ENCODE measurements at places on chromosomes 5 and 9. TPM values are rescaled to one million over a fixed set of nuclear protein-coding genes. Genes with fewer than 3 reads are reported as not detected.

HTR4 gene
- total RNA-seq = not detected

ITGA2 gene
- total RNA-seq = 0.61 TPM

- peaks cover 46% of the 10 kb centered on the region for H3K4me1 ChIP-seq
- H3K27me3 ChIP-seq = no peaks in the 10 kb centered on the region
- H3K4me3 ChIP-seq = no peak overlapping the region
- H3K27ac ChIP-seq = no peak overlapping the region
- peak; percentile 20 for DNase-seq
- H3K36me3 ChIP-seq = peaks cover 8% of the 10 kb centered on the region
Measured at GRCh38 chr9:78073722-78074121, 42.1 kb upstream of the GNAQ start.

ARL14EPL gene
- not detected for total RNA-seq

GRCh38 chr5:123093601-123094236 is 4.7 kb downstream of the PRDM6 start:
- H3K27me3 ChIP-seq = peaks cover 64% of the 10 kb centered on the region
- no peak for DNase-seq
- no peak overlapping the region for H3K27ac ChIP-seq
- H3K4me1 ChIP-seq = peaks cover 13% of the 10 kb centered on the region

- H3K4me3 ChIP-seq = no peak overlapping the region
- no peak for DNase-seq
- no peaks in the 10 kb centered on the region for H3K4me1 ChIP-seq
- H3K27ac ChIP-seq = no peak overlapping the region
Measured at GRCh38 chr5:129356846-129357245, 103.3 kb upstream of the ADAMTS19 start.

SCGB3A1 gene
- total RNA-seq = not detected

DNA sequence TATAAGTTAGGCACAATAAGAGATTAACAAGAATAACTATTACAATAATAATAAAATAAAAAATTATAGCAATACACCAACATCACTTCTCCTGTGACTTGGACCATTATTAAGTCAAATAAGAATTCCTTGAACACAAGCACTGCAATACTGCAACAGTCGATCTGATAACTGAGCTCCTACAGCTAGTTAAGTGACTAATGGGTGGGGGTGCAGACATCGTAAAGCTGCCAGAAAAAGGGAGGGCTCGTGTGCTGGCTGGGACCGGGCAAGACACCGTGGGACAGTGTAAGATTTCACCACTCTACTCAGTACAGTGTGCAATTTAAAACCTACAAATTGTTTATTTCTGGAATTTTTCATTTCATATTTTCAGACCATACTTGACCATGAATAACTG is 78.8 kb downstream of the SNX24 start:
- no peaks in the 10 kb centered on the region for H3K4me1 ChIP-seq
- H3K27me3 ChIP-seq = no peaks in the 10 kb centered on the region
- no peak overlapping the region for H3K27ac ChIP-seq
- H3K36me3 ChIP-seq = no peaks in the 10 kb centered on the region

GRCh38 chr9:33404788-33405362 is 2.5 kb upstream of the AQP7 start:
- H3K27me3 ChIP-seq = no peaks in the 10 kb centered on the region
- H3K4me3 ChIP-seq = no peak overlapping the region
- no peaks in the 10 kb centered on the region for H3K36me3 ChIP-seq
- DNase-seq = no peak
- no peak overlapping the region for H3K27ac ChIP-seq

ASPN gene
- not detected for total RNA-seq

DNA sequence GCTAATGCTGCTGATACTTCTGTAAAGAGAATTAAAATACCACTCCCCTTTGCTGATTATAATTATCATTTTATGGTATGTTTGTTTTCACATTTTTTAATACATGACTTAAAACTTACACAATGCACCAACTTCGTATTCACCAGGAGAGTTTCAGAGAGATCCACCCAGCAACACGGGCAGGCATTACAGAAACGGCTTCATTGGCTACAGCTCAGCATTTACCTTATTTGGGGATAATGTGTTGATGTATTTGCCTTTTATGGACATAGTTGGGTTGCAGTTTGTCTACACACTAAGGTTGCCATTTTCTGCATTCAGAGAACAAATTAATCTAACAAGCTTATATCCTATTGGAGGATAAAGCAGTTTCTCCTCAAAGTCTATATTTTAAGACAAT is 423.6 kb downstream of the PRDM9 start:
- H3K4me1 ChIP-seq = no peaks in the 10 kb centered on the region
- DNase-seq = no peak
- H3K4me3 ChIP-seq = no peak overlapping the region
- no peak overlapping the region for H3K27ac ChIP-seq
- H3K36me3 ChIP-seq = no peaks in the 10 kb centered on the region

DNA sequence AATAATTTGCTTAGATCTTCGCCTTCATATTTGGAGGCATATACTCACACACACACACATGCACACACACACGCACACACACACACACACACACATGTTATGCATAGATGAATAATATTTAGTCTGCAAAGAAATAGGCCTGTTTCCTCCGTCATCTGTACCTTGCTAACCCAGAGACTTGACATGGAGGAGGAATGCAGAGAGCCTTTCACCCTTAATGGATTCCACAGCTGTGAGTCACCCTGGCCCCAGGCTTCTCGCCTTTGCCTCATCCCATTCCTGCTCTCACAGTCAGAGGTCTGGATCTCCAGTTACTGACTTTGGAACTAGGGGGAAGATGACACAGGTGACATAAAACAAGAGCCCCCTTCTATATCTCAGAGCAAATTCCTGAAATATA is 29.7 kb downstream of the ZNF462 start:
- H3K27ac ChIP-seq = no peak overlapping the region
- no peaks in the 10 kb centered on the region for H3K4me1 ChIP-seq
- DNase-seq = no peak
- no peak overlapping the region for H3K4me3 ChIP-seq

GRCh38 chr9:13554626-13555025 is 275.1 kb upstream of the MPDZ start:
- no peaks in the 10 kb centered on the region for H3K27me3 ChIP-seq
- H3K36me3 ChIP-seq = no peaks in the 10 kb centered on the region
- no peak overlapping the region for H3K4me3 ChIP-seq
- H3K4me1 ChIP-seq = no peaks in the 10 kb centered on the region

- H3K36me3 ChIP-seq = peaks cover 6% of the 10 kb centered on the region
- DNase-seq = peak; percentile 73
- H3K4me3 ChIP-seq = no peak overlapping the region
- peak overlapping the region; percentile 98 for H3K27ac ChIP-seq
Measured at GRCh38 chr5:177478711-177479646, 5.5 kb upstream of the DBN1 start.

GRCh38 chr9:133967024-133967741 is 24.9 kb downstream of the VAV2 start:
- H3K27ac ChIP-seq = no peak overlapping the region
- H3K36me3 ChIP-seq = peaks cover 3% of the 10 kb centered on the region
- H3K4me3 ChIP-seq = no peak overlapping the region

NPM1 gene
- total RNA-seq = 3,156 TPM

DNA sequence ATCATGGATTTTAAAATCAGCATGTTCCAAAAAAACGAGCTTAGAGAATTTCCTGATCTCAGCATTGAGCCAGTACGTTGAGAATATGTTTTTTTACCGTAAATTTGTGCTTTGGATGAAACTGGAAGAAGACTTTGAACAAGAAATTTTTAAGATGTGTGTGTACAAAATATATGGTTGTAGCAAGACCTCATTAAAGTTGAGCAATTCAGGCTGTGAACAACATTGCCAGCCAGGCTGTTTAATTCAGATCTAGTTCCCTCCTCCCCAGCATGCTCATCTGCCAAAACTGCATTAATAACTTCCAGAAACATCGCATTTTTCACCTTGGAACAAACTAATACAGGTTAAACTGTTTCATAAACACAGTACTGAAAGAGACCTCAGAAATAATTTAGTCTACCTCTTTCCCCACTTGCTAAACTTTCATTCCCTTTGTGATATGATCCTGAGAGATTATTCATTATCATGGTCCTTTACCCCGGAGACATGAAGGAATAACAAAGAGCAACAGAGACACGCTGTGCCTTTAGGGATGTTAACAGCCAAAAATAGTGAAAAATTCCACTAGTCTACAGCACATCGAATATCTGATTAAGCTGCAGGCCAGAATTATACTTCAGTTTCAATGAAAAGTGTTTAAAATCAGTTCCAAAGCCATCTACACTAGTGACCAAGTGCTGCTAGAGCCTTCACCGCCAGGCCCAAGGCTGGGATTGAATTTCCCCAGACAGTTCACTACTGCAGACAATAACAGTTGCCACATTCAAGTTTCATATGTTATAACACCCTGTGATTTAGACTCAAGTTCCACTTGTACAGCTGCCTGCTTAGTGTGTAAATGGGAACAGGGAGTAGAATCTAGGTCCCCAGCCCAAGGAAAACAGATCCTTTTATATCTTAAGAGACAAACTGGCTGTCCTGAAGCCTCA is 89.6 kb downstream of the EFNA5 start:
- H3K4me3 ChIP-seq = no peak overlapping the region
- H3K27ac ChIP-seq = no peak overlapping the region
- no peaks in the 10 kb centered on the region for H3K36me3 ChIP-seq
- DNase-seq = no peak

- no peaks in the 10 kb centered on the region for H3K27me3 ChIP-seq
- H3K4me1 ChIP-seq = no peaks in the 10 kb centered on the region
- H3K27ac ChIP-seq = no peak overlapping the region
- no peaks in the 10 kb centered on the region for H3K36me3 ChIP-seq
Measured at GRCh38 chr9:13215791-13216554, 63.5 kb downstream of the MPDZ start.

ZDHHC11B gene
- 0.48 TPM for total RNA-seq

DNA sequence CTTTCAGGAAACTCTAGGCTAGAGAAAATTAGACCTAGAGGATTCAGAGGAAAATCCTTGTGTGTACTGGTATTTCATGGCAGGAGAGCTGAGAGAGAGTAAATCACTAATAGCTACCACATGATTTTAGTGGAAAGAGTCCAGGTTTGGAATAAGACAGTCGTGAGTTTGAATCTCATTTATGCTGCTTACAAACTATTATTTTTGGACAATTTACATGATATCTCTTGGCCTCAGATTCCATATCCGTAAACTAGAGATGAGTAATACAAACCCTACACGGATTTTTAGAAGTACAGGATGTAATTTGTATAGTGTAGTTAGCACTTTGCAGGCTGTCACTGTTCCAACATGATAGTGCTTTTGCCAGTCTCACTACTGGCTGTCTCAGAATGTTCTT is 2.7 kb downstream of the IL31RA start:
- no peak for DNase-seq
- peaks cover 8% of the 10 kb centered on the region for H3K27me3 ChIP-seq
- peaks cover 46% of the 10 kb centered on the region for H3K4me1 ChIP-seq
- no peak overlapping the region for H3K27ac ChIP-seq

DNA sequence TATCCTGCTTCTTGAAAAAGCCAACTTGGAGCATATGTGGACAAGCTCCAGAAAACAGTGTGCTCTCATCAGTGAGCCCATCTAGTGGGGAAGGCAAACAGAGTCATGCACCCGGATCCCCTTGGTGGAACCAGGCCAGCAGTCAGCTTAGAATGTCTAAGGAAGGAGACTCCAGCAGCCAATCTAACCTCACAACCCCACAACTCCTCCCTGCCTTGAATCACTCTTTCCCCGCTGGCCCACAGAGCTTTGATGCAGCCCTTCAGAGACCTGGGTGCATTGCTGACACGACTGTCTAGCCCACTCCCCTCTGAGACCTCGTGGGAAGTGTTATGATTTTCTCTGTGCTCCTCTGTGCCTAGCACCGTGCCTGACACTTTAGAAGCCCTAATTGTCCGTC is 623.7 kb downstream of the BNC2 start:
- H3K27ac ChIP-seq = no peak overlapping the region
- H3K4me3 ChIP-seq = no peak overlapping the region
- no peaks in the 10 kb centered on the region for H3K4me1 ChIP-seq
- no peak for DNase-seq
- H3K27me3 ChIP-seq = peaks cover 1% of the 10 kb centered on the region

GRCh38 chr9:76576344-76576743 is 117.4 kb downstream of the GCNT1 start:
- no peaks in the 10 kb centered on the region for H3K36me3 ChIP-seq
- peaks cover 16% of the 10 kb centered on the region for H3K4me1 ChIP-seq
- peaks cover 30% of the 10 kb centered on the region for H3K27me3 ChIP-seq
- DNase-seq = peak; percentile 87
- H3K27ac ChIP-seq = peak overlapping the region; percentile 48

- no peaks in the 10 kb centered on the region for H3K36me3 ChIP-seq
- H3K27me3 ChIP-seq = peaks cover 2% of the 10 kb centered on the region
- H3K27ac ChIP-seq = no peak overlapping the region
- DNase-seq = no peak
- H3K4me1 ChIP-seq = peaks cover 24% of the 10 kb centered on the region
Measured at GRCh38 chr9:22214497-22215031, 205.5 kb upstream of the CDKN2B start.

DNA sequence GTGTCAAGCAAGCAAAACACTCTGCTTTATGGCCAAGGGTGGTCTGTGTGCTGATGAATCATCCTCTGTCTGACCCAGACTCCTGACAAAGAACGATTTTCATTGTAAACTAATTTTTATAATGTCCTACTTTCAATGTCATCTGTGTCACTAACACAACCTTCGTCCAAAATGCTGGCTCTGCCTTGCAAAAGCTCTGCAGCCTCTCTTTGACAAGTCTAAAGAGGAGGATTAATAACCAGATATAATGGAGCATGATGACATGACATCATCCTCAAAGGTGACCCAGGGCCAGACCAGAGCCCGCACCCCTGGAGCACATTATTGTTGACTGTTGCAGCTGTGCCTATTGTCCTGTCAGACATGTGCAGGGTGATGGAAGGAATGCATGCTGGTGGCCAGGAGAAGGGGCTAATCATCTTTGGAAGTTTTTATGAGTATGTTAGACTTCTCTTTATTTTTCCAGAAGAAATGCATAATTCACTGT is 589.4 kb downstream of the NR2F1-AS1 start:
- H3K36me3 ChIP-seq = no peaks in the 10 kb centered on the region
- DNase-seq = no peak
- no peaks in the 10 kb centered on the region for H3K27me3 ChIP-seq
- no peak overlapping the region for H3K4me3 ChIP-seq
- H3K4me1 ChIP-seq = no peaks in the 10 kb centered on the region

DOCK8 gene
- 100 TPM for total RNA-seq

DNA sequence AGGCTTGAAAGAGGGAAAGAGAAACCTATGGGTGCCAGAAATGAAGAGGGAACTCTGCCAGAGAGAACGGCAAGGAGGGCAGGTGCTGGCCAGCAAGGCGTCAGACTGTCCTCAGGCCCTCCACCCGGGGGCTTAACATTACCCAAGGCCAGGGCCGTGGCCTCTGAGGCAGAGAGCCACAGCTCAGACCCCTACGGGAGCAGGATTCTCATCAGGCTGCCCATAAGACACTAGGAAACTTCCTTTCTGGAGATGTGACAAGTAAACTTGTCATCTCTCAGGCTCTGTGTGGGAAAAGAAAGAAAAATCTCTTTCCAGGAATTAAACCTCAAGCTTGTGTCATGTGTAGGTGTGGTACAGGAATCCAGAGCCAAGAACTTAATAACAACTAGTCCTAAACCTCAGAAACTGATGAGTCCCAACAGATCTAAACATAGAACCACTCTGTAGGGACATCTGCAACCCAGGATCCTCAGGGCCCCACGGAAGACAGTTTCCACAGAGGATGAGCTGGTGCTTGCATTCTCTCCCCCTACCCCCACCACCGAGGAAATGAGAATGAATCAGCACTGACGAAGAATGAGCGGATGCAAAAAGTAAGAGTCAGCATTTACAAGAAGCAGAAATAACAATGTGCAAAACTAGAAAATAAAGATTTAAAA is 74.3 kb downstream of the DCP2 start:
- H3K27ac ChIP-seq = peak overlapping the region; percentile 65
- no peak overlapping the region for H3K4me3 ChIP-seq
- DNase-seq = peak; percentile 58
- H3K27me3 ChIP-seq = no peaks in the 10 kb centered on the region
- H3K4me1 ChIP-seq = peaks cover 12% of the 10 kb centered on the region
- H3K36me3 ChIP-seq = no peaks in the 10 kb centered on the region

ZNF462 gene
- 0.42 TPM for total RNA-seq
